ENCODE measurements at places on chromosomes 11 and 22. TPM values are rescaled to one million over a fixed set of nuclear protein-coding genes. Genes with fewer than 3 reads are reported as not detected.

DNA sequence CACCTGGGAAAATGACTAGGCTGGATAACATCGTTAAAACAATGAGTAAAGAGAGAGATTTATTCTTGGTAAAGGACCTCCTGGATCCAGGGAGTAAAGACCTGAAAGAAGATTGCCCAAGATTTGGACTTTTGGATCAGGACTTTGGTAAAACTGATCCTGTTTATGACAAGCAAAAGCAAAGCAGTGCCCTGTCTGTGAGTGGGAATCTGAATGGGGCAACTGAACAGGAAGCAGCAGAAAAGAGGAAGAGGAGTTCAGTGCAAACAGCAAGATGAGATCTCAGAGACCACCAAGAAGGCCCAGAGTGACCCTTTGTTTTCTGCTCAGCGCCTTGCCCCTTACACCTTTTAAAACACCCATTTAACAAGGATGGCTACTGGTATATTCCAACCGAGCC is 122.0 kb downstream of the VPREB1 start:
- no peaks in the 10 kb centered on the region for H3K27me3 ChIP-seq
- no peak for DNase-seq
- no peak overlapping the region for H3K27ac ChIP-seq
- H3K4me3 ChIP-seq = no peak overlapping the region
- H3K4me1 ChIP-seq = peaks cover 19% of the 10 kb centered on the region
- no peaks in the 10 kb centered on the region for H3K36me3 ChIP-seq

The OR10A2 gene
- polyA plus RNA-seq = not detected

The OR2AG2 gene
- not detected for polyA plus RNA-seq

The CASP1 gene
- polyA plus RNA-seq = 19.6 TPM

The TMX2 gene
- polyA plus RNA-seq = 45.8 TPM

Data from muscle of leg (tissue), 16 donors.